ENCODE measurements at places on chromosomes 3 and 15.
A peak's percentile ranks its signal among the peaks of the same experiment; 100 is the strongest.

DNA sequence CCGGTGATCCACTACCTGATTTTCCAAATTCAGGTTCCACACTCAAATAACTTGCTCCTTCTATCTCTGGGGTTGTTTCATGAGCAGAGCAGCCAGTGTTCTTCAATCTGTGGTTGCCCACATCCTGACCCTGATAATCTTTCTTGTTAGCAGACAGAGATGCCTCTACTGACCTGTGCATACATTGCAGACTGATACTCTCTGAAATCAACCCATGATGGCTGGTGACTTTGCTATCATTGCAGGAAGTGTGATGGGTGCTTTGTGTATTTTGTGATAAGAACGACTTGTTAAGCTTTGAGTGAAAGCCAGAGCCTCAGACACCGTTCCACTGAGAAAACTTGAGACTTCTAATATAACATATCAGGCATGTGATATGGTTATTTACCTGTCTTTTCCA is 39.9 kb downstream of the GATM start:
- no peak for DNase-seq

DNA sequence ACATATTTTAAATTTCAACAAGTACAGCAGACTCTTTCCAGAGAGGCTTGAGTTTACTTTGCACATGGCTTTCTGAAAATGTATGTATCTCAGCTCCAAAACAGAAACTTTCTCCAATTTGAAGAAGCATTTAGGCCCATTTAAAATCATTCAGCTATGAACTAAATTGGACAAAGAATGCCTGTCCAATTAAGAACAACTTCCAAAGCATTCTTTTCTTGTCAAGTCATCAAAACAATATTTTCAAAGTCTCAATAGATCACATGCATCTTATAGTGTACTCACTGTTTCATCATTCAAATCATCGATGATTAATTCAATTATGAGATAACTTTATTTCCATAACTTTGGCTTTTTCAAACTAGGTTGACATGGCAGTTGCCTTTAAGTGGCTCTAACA is 95.2 kb downstream of the KBTBD8 start:
- DNase-seq = no peak

DNA sequence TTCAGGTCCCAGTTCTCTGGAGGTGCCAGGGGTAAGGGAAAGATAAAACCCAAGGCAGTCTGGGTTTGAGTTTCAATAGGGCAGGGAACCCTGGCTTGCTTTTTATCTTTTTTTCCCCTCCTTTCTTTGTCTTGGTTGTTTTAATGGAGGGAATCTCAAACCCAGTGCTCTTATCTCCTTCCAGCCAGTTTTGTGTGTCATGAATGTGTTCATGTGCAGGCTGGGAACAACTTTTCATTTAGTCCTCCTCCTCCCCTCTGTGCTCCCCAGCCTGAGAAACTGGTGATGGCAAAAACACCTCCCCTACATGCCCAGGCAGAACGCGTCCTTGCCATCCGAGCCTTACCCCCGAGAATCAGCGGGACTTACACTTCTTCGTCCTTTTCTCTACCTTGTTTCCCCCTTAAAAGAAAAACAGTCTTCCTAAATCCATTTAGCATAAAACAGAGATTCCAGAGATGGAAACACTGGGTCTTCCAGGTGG is 10.9 kb downstream of the SEMA3G start:
- DNase-seq = no peak

DNA sequence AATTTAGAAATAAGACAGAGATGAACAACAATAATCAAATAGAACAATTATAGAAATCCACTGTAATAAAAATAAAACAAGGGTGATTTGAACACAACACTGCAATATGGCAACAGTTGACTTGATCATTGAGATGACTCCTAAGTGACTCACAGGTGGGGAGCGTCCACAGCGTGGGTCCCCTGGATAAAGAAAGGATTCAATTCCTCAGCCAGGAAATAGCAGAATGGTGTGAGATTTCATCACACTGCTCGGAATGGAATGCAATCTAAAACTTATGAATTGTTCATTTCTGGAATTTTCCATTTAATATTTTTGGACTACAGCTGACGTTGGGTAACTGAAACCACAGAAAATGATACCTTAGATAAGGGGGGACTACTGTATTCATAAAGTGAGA is 82.0 kb downstream of the CNTN3 start:
- DNase-seq = no peak

- no peak for DNase-seq
Observed at GRCh38 chr3:183260167-183260904, 7.3 kb downstream of the B3GNT5 start.

DNA sequence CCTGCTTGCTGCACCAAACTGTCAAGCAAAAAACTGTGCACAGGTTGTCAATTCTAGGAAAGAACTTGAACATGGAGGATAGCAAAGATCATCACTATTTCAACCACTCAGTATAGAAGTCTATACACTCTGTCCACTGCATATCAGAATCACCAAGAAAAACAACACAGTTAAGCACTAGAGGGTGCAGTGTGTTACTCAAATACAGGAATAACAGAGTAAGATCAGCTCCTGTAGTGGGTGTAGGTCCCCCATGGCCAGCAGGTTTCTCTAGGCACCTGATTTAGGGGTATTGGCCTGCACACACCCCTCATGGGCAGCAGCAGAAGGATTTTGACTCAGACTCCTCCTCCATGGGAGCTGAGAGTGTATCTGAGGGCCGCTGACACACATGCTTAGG is 464.1 kb downstream of the EPHA6 start:
- DNase-seq = no peak

DNA sequence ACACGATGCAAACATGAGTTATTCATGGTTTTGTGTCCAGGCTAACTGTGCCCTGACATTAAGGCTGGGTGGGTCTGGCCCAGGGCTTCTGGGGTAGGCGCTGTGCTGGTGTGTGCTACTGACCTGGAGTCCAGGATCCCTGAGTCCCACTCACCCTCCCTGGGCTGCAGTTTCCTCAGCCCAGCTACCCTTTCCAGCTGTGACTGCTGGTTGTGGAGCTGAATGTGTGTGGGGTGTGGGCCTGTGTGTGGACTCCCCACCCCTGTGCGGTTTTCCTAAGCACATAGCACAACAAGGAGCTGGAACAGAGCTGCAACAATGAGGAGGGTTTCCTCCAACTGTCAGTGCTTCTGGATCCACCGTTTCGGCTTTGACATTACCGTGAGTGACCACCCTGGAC is 38.0 kb downstream of the SMAD3 start:
- no peak for DNase-seq

GRCh38 chr3:159807137-159808040 is 181.2 kb upstream of the IL12A start:
- no peak for DNase-seq

DNA sequence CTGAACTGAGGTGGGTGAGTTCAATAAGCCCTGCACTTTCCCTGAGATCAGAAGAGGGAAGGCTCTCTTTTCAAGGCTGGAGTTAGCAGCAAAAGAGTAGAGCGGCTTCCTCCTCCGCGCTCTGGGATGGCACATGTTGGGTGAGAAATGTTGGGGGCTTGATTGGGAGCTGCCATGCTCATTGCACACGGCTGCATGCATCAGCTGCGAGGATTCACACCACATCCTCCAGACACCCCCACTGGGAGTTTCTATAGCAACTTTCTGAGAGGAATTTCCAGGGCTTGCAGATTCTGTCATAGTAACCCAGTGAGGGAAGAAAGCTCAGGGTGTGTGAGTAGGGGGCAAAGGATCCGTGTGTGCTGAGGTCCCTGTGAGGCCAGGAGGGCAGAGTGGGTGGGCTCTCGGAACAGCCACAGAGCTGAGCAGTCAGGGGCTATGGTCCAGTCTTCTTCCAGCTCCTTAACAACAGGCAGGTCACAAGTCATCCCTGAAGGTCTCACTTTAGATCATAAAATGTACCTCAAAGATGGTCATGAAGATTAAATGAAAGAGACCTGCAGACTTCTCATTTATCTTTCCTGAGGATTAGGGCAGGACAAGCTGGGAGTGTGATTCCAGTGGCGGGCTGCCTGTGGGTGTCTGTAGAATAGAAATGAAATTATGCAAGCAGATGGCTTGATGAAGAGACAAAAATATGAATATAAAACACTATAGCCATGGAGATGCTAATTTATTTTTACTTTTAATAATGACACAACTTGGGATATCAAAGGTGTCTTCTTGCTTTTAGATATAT is 75.7 kb upstream of the CHRNA7 start:
- no peak for DNase-seq

DNA sequence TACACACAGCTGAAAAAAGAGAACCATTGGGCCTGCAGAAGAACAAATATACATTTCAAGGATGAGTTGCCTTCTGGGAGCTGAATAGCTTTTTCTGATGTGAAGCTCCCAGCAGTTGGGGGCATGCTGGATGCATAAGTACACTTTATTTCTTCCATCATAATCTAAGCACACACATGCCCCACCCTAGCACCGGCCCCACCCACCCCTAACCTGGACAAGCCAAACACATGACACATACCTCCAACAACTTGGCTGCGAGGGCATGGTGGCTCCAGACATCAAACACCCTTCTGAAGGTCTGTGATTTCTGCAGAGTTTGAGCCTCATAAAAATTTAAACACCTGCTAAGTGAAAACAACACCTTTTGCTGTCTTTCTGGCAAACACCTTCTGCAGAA is 307.2 kb upstream of the TRIM42 start:
- DNase-seq = no peak

DNA sequence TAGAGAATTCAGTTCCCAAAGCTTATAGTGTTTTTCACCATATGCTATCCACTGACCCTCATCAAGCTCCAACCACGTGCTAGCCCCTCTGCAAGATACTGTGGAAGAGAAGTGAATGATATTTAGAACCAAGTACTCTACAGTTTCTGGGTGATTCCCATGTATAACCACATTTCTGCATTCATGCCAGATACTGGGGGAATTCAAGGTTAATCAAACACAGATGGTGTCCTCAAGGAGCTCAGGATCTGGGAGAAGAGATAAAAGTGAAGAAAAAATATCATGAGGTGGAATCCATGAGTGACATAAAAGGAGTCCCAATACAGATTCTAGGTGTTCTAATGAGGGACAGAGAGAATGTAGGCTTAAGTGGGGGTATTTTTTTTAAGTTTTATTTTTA is 195.8 kb downstream of the FHIT start:
- DNase-seq = no peak

DNA sequence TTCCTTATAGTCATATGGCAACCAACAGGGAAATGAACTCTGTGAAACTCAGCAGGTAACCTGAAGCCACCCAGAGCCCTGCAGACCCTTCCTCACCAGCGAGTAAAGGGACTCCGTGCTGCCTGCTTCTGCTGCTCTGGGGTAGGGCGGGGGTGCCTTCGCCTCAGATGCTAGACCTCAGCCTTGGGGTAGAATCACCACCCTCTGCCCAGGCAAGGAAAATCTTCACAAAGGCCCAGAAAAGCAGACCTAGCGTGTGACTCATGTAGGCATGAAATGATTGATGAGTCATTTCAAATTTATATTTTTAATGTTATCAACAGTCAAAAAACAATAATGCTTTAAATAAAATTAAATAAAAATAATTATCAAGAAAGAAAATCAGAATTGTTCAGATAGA is 6.6 kb downstream of the STIMATE start:
- DNase-seq = peak; percentile 18

DNA sequence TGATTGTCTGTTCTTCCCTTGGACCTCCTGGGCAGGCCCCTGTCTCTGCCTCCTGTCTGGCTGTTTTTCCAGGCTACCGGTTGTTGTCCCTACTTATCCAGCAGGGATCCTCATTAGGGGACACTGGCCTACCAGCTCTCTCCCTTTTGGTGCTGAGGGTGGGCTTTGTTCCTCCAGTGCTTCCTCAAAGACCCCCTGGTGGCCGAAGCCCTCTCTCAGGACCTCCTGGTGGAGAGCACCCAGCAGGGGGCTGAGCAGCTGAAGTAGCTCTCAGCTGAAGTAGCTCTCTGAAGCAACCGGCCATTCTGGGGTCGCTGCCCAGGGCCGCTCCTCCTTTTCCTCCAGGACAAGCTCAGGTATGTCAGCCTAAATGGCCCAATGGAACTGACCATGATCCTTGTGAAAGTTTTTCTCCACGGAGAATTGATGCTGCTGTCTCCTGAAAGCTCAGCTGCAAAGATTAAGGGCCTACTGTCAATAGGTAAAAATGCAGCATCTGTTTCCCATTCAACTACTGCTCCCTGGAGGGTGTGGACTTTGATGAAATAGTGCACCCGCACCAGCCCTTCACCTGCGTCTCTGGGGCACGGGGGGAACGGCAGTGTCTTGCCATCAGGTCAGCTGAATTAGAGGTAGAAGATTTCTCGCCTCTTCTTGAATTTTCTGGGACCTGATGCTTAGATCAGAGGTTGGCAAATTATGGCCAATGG is 27.6 kb downstream of the ARNT2 start:
- no peak for DNase-seq

DNA sequence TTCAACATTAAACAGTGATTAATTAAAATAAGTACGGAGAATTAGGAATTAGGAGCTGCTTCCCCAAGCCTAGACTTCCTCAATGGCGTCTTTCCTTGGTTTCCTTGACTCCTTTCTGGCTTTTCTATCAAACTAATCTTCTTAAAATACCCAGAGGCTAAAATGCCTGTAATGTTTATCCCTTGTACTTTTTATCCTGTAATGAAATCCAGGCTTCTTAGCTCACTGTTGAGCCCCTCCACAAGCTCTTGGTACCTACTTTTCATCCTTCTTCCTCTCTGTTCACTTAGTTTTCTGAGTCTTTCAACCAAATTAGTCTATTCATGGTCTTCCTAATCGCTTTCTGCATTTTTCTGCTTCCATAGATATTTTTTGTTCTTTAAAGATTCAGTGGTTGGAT is 6.9 kb upstream of the UBE2E1 start:
- DNase-seq = no peak

Measured in stimulated activated CD8-positive, alpha-beta memory T cell treated with anti-CD3 and anti-CD28 coated beads, Interleukin-7, amount 100 ng/mL, for 48 hours (primary cell).